CMK (cell line): ENCODE measurements at places on chromosomes 16 and 17.

GRCh38 chr17:15972497-15972951 lies 27.0 kb downstream of the ZSWIM7 start:
- no peak for DNase-seq

GRCh38 chr16:85988306-85988705 lies 89.3 kb downstream of the IRF8 start:
- no peak for DNase-seq

DNA sequence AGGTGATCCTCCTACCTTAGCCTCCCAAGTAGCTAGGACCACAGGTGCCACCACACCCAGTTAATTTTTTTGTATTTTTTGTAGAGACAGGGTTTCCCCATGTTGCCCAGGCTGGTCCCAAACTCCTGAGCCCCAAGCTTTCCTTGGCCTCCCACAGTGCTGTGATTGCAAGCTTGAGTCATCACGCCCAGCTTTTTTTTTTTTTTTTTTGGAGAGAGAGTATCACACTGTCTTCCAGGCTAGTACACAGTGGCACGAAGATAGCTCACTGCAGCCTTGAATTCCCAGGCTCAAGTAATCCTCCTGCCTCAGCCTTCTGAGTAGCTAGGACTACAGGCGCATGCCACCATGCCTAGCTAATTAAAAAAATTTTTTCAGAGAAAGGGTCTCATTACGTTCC lies 27.2 kb downstream of the HEATR9 start:
- no peak for DNase-seq

DNA sequence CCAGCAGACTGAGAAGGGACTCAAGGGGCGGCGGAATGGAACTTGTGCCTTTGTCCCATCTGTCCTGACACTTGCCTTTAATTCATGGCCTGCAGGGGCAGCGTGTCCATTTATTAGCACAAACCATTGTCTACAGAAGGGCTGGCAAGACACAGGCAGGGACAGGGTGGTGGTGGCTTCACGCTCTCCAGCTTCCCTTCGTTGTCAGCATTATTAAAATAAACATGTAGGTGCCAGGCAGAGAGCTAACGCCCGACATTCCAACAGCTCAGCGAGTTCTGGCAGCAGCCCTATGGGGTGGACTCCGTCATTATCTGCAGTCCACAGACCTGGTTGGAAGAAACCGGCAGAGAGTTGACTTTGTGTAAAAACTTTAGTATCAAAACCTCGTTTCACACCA lies 16.3 kb downstream of the DNAI2 start:
- DNase-seq: no peak

DNA sequence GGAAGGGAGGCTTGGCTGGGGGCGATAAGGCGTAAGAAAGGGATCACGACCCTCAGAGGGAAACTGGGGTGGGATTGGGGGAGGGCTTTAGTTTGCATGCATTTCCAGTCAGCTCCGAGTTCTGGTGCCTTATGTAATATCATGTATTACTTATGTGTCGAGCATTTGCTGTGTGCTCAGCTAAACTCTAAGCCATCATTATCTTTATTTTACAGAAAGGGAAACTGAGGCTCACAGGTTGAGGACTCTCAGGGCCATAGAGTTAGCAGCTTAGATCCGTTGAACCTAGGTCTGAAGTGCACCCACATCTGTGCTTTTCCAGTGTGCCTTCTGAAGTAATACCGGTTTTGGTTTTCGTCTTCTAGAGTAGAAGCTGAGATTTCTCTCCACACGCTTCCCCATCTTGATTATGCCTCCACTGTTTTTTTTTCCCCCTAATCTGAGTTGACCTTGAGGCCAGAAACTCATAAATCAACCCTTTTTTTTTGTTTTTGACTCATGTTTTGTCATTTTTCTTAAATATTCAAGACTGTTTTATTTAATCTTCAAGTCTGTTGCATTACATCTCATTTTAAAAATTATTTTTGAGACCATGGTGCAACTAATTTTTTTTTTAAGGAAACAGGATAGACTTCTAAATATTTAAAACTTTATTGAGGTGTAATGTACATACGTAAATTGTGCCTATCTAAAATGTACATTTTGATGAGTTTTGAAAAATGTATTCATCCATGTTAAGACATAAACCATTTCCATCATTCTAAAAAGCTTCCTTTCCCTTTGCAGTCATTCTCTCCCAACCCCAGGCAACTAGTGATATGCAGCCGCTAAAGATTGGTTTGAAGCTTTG lies 741 bp downstream of the CYB5B start:
- DNase-seq: no peak

GRCh38 chr17:45008216-45008615 lies 40.1 kb upstream of the C1QL1 start:
- DNase-seq: no peak

- DNase-seq: no peak
Measured at GRCh38 chr17:41476866-41477815, 3.8 kb downstream of the KRT35 start.

DNA sequence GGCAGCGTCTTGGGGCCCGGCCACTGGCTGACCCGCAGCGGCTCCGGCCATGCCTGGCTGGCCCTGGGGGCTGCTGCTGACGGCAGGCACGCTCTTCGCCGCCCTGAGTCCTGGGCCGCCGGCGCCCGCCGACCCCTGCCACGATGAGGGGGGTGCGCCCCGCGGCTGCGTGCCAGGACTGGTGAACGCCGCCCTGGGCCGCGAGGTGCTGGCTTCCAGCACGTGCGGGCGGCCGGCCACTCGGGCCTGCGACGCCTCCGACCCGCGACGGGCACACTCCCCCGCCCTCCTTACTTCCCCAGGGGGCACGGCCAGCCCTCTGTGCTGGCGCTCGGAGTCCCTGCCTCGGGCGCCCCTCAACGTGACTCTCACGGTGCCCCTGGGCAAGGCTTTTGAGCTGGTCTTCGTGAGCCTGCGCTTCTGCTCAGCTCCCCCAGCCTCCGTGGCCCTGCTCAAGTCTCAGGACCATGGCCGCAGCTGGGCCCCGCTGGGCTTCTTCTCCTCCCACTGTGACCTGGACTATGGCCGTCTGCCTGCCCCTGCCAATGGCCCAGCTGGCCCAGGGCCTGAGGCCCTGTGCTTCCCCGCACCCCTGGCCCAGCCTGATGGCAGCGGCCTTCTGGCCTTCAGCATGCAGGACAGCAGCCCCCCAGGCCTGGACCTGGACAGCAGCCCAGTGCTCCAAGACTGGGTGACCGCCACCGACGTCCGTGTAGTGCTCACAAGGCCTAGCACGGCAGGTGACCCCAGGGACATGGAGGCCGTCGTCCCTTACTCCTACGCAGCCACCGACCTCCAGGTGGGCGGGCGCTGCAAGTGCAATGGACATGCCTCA lies 773 bp downstream of the NTN3 start:
- no peak for DNase-seq

DNA sequence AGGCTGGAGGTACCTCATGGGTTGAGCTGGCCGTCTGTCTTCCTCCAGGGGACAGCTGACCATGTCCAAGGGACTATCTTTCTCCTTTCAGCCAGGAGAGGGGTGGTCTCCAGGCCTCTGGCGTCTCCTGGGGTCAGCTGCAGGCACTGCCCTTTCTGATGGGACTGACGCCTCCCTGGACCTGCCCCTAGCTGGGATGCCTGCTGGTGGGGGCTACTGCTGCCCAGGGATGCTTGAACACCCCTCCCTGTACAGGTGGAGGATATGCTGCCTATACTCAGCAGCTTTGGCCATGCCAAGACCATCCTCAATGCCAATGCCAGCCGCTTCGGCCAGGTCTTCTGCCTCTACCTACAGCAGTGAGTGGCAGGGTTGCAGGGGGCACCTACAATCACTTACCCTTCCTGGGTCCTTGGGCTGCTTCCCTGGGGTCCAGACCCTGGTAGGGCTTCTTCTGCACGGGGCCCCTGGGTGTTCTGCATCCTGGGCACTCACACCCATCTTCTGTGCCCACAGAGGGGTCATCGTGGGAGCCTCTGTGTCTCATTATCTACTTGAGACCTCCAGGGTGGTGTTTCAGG lies 4.2 kb downstream of the MYO15B start:
- DNase-seq: no peak

DNA sequence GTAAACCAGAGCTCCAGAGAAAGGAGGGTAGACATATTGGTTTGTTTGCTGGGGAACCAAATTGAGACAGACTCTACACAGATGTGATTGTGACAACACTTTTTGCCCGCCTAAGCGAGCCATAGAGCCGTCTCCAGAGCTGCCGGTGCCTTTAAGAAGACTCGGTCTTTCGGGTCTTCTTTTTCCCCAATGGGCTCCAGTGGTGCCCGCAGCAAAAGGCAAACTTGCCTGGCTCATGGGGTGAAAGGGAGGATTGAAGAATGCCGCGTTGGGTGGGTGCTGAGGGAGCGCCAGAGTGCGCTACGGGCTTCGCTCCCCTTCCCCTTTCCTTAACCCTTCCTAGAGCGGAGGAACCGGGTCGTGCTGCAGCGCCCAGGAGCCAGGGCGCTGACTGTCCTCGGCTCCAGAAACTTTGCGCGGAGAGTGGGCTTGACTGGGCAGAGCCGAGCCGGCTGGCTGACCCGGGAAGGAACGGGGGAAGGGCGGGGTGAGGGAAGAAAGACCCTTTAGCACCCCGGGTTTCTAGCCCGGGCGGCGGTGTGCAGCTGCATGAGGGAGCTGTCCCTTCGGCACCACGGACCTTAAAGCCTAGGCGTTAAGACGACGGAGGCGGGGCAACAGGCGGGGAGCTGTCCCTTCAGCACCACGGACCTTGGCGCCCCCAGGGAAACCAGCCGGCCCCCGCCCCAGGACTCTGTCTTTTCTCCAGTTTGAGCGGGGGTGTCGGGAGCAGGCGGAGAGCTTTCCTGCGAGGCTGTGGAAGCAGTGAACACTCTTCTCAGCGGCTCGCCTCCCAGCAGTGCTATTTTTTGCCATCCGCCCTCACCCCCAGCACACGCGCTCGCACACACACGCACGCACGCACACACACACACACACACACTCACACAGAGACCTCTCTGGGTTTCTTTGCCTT lies at the start of gene CACNG3:
CACNG3 (plus strand) TSS at position 880 of the 916 bp plus-strand sequence. CDS start 420 bp downstream, outside the sequence.
- DNase-seq: peak; percentile 15

DNA sequence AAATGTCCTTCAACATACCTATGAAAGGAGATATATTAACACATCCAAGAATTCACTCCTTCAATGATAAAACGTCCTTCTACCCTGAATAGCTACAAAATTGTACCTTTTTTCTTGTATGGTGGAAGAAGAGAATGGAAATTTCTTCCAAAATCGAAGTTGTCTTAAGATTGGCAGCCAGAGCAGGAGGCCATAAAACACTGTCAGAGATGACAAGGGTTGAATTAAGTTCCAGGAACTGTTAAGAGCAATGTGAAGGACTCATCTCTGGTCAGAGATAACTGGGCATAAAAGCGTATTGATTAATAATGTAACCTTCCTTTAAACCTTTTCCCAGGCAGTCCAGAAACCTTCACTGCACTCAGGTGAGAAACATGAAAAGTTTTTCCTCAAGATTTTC lies 12.9 kb upstream of the TOM1L1 start:
- no peak for DNase-seq

GRCh38 chr16:56478281-56479049 lies 27.1 kb downstream of the OGFOD1 start:
- DNase-seq: no peak

DNA sequence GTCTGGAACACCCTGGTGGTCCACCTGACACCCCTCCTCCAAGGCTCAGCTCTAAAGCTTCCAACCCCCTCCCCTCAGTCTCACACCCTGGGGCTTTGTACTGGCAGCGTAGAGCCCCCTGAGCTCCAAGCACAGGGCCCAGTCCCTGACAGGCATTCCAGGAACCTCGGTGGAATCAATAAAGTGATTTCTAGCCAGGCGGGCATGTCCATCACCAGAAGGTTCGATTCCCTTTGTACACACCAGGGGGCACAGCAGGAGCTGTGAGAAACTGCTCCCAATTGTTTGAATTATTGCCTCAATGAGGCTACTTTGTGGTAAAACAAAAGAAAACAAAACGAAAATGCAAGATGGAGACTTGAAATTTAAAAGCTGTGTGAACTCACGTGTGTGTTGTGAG lies 51.8 kb downstream of the SMPD3 start:
- no peak for DNase-seq

GRCh38 chr16:87421003-87421912 lies 29.1 kb downstream of the MAP1LC3B start:
- no peak for DNase-seq

DNA sequence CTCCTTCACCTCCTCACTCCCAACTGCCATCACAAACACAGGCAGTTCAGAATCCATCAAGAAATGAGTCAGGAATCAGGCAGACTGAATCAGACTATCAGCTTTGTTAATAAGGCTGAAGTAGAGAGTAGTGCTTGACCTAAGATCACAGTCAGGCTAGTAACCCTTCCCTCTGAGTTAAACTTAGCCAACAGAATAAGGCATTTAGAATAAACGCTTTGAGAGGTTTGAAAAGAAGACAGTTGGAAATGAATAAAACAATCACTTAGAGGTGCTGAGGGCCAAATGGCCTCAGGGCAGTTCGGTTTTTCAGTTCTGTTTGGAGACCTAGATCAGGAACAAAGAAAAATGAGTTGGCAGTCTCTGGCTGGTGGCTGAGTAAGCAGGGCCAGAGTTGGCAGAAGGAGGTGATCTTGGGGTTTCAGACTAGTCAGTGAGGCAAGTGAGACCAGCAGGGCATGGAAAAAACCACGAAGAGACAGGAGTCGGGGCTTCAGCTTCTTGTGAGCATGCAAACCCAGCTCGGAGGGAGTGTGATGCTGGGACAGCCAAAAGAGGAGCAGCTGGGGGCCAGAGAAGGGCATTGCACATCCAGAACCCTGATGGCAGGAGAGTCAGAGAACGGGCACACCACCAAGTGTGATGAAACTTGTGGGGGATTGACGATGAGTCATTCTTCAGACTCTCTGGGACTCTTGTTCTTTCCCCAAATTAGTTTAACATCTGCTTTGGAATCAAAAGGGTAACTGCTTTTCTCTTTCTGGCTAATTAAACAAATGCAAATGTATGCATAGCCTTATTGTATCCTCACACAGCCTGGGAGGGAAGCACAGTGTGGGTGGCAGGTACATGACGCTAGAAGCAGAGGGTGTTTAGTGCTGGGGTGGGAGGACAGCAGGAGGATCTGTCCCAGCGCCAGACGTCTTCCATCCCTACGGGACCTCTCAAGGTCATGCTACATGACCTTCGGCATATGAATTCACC lies 54.8 kb downstream of the SPECC1 start:
- no peak for DNase-seq

GRCh38 chr17:489758-490329 lies 137.2 kb upstream of the RPH3AL start:
- peak; percentile 45 for DNase-seq

DNA sequence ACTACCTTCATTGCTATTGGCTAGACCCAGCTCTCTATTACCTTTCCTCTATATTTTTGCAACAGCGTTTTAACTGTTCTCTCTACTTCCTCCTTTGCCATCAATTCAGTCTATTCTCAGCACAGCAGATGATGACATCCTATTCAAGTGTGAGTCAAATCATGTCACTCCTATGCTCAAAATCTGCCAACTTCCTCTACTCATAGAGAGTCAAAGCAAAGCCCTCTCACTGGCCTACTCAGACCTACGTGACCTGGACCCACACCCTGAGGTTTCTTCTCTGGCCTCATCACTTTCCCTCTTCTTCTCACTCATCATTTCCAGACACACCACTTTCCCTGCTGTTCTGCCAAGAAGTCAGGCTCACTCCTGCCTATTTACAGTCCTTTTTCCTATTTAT lies 289.0 kb upstream of the AXIN2 start:
- DNase-seq: no peak
